ENCODE measurements at places on chromosomes 13 and 19.

DNA sequence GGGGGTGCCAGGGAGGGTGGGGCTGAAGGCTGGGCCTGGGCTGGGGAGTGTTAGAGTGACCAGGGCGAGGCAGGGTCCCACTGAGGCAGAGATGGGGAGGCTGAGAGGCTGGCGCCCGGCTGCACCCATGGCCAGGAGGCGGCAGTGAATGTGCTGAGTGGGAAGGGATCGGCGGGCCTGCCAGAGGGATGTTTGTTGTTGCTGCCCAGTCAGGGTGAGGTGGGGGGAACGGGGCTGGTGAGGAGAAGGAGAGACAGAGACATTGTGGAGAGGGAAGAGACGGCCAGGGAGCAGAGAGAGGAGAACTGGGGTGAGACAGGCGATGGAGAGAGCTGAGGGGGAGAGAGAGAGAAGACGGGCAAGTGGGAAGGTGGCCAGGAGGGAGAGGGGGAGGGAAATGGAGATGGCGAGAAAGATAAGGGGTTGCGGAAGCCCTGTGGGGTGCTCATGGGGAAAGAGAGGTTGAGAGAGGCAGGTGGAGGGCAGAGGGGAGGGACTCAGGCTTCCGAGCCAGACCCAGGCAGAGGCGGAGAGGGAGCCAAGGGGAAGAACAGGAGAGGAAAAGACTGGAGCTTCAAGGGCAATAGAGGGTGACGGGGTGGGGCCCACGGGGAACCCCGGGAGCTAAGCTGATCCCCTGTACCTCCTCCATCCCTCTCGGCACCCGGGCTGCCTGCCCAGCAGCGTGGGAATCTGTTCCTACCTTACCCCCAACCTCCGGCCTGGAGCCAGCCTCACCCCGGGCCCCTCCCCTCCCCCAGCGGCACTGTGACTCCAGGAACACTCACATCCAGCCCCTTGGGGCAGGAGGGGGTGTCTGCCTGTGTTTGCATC is 690 bp upstream of the B3GNT8 start:
- peak; percentile 17 for DNase-seq

GRCh38 chr19:49056101-49056901 is 1.2 kb downstream of the CGB7 start:
- DNase-seq: peak; percentile 38

GRCh38 chr19:41893899-41894298 is 10.9 kb downstream of the ARHGEF1 start:
- DNase-seq: no peak

- DNase-seq: no peak
Measured at GRCh38 chr13:80033286-80033685, 307.6 kb downstream of the SPRY2 start.

DNA sequence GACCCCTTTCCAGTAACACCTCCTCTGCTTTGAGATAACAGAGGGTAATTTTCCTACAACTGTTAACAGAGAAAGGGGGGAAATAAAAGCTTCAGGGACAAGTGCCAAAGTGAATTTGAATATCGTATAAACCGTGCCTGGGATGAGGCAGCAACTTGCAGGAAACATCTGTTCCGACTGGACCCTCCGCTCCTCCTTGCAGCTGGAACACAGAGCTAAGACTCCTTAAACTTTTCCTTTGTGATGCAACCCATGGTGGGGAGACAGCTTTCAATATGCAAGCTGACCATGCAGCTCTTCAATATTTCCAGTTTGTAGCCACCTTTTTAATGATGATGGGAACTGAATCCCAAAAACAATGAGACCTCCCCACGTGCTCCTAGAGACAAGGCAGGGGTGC is 432.6 kb downstream of the ZNF536 start:
- no peak for DNase-seq

DNA sequence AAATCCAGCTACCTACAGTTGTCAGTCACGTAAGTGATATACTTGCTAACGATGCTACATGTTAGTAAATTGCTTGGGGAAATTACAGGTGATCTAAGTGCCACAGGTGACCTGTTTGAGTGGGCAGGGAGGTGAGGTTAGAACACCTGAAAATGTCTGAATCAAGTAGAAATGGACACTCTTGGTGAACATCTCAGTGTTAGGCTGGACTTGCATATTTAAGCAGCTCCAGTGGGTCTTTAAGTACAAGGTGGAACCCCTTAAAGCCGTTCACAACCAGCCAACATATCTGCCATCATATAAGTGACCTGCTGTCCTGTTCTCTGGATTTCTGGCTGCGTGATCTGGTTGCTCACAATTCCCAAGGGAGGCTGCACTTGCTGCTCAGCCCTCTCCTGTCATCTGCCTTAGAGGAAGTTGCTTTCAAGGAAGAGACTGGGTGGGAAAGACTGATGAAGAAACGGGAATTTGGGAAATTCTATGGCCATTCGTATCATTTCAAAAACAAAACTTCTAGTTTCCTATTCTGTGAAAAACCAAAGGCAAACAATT is 244.0 kb downstream of the DCLK1 start:
- DNase-seq: no peak

GRCh38 chr13:50891206-50891605 is 18.4 kb upstream of the RNASEH2B start:
- no peak for DNase-seq

GRCh38 chr19:35228177-35228930 is at the start of gene FAM187B:
Gene FAM187B (minus strand): TSS chr19:35228739. CDS start chr19:35228680, 59 bp downstream.
- DNase-seq: no peak

Measured in stimulated activated CD8-positive, alpha-beta memory T cell treated with anti-CD3 and anti-CD28 coated beads, Interleukin-4, amount 100 ng/mL, for 24 hours (primary cell).